ENCODE measurements at places on chromosomes 6 and 20. TPM values are rescaled to one million over a fixed set of nuclear protein-coding genes. Genes with fewer than 3 reads are reported as not detected.

DNA sequence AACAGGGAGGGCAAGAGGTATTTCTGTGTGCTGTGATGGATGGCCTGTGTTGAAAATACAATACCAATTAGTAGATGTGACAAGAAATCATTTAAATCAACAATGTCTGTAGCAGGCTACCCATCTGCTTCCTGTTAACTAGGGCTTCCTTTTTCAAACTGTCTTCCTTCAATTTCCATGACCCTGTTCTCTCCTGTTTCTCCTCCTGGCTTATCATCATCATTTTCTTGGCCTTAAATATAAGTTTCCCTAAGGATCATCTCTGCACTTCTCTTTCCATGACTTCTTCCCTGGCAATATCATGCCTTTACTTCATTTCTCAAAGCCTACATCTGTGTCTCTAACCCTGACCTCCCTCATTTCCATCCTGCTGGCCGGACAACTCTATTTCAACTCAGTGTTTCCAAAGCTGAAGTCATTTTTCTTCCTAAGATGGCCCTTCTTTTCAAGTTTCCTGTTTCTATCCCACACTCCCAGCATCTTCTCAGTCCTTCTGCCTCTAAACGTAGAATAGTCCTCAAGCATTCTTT is 18.2 kb downstream of the ZC2HC1B start:
- DNase-seq, result no peak

- DNase-seq, result no peak
Measured at GRCh38 chr6:6697620-6698019, 109.1 kb downstream of the LY86 start.

- DNase-seq, result peak; percentile 41
Measured at GRCh38 chr6:132520953-132521352, 8.0 kb upstream of the STX7 start.

GRCh38 chr6:138593124-138593877 is 94.0 kb upstream of the NHSL1 start:
- peak; percentile 84 for DNase-seq

GRCh38 chr6:125277838-125278237 is 23.9 kb downstream of the HDDC2 start:
- no peak for DNase-seq

DNA sequence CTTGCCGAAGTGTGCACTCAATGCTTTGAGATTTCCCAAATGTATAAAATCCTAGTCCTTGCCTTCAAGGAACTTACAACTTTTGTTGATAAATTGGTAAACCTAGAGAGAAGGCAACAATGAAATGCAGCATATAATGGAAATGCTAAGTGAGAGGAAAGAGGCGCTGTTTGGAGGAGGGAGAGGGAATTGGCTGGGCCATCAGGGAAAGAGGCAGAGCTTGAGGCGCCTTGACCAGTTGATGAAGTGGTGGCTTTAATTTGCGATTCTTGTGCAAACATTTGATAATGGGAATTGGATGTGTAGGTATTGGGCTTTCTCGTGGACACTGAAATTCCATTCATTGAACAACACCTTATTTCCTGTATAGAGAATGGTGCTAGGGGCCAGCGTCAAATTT is 1.9 kb upstream of the CDYL start:
- no peak for DNase-seq

- no peak for DNase-seq
Measured at GRCh38 chr6:152748843-152749242, 1.8 kb upstream of the VIP start.

- no peak for DNase-seq
Measured at GRCh38 chr6:113112086-113112485, 745.1 kb upstream of the MARCKS start.

GRCh38 chr6:155228546-155229166 is 35.2 kb upstream of the CLDN20 start:
- DNase-seq, result peak; percentile 39

DNA sequence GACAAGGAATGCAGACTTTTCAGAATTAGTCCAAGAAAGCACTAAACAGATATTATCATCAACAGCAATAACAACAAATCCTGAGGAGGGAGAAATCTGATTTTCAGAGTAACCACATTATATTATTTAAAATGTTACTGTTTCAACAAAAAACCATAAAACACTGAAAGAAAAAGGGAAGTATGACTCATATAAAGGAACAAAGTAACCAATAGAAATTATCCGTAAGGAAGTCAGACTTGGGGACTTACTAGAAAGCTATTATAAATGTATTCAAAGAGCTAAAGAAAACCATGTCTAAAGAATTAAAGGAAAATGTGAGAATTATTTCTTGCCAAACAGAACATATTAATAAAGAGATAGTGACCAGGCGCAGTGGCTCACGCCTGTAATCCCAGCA is 98.1 kb downstream of the MYLK4 start:
- DNase-seq, result no peak

GRCh38 chr6:82283771-82284410 is 36.3 kb upstream of the IBTK start:
- DNase-seq, result no peak

DNA sequence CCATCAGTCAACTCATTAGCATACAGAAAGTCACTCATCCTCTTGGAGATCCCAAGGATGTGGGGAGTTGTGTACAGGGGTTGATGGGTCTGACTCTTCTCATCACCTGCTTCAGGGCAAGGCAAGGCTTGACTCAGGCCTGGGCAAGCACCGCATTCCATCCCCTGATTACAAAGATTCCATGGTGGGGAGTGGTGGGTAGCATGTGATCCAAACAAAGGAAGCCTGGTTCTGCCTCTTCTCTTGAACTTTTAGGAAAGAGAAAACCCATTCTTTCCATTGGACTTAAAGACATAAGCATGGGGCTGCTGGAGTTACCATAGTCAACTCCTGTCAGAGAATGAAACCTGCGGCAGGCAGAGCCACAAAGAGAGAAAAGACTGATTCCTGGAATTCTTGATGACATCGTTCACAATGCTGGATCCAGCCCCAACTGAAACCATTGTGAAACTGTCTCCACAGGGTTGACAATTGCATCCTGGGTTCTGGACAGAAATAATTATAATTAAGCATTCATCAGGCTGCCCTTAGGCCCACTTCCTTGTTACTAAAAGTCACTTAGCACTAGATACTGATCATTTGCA is 235.8 kb upstream of the KCNG1 start:
- no peak for DNase-seq

GRCh38 chr20:41300886-41301285 is 16.6 kb downstream of the ZHX3 start:
- DNase-seq, result no peak

DNA sequence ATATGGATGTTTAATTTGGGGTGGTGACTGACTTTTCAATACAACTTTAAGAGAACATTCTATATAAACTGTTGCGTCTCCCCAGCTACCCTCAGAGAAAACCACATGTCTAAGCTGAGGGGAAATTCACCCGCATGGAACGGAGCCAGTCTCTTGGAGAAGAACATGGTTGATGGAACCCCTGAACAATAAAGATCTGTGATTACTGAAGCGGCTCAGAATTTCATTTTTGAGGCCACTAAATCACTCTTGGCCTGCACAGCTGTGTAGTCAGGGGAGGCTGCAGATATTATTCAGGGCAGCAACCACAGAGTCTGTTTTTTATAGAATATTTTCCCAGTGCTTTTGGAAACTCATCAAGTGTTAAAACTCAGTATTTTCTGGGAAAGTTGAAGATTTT is 73.8 kb downstream of the EYA4 start:
- DNase-seq, result peak; percentile 19

DNA sequence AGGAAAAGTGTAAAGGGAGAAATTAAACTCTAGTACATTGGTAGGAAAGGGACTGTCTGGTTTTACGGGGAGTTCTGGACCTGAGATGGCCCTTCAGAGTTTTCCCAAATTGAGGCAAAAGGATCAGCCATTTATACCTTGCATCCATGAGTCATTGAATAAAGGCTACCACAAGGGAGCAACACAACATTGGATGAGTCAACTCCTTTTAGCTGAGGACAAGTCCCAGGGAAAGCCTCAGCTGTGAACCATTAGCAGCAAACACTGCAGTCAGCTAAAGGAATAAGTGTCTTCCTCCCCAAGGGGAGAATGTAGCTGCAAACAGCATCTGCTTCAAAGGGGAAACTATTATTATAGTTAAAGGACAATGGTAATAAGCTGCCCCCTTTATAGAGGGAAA is 468.7 kb upstream of the ID4 start:
- no peak for DNase-seq

- DNase-seq, result no peak
Measured at GRCh38 chr6:56940463-56940862, 14.4 kb upstream of the BEND6 start.

DNA sequence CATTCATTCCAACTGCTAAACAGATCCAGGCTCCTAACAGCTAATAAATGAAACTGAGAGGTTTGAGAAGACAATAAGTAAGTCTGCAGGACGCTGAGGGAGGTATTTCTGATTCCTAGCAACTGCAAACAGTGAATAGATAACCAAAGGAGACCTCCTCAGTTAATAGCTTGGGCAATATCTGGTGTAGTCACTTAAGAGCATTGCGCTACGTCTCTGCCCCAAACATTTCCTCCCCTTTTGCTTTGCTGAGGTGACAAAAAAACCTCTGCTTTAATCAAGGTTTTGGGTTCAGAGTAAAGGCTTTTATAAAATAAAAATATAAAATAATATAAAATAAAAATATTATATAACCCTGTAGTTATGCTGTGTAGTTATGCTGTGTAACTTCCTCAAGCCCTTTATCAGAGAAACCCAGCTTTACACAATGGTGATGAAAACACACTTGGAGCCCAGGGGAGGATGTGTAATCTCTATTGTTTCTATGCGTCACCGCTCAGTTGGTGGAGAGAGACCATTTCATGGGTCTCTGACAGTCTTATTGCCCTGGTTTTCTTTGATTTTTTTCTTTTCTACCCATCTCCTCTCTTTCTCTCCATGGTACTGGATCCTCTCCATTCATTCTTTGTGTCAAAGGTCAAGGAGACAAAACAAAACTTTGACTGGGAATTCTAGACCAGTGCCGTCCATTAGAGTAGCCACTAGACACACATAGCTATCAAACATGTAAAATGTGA is 18.9 kb upstream of the CALHM5 start:
- no peak for DNase-seq

GRCh38 chr6:149840345-149841075 is 23.6 kb downstream of the LRP11 start:
- DNase-seq, result peak; percentile 96

DNA sequence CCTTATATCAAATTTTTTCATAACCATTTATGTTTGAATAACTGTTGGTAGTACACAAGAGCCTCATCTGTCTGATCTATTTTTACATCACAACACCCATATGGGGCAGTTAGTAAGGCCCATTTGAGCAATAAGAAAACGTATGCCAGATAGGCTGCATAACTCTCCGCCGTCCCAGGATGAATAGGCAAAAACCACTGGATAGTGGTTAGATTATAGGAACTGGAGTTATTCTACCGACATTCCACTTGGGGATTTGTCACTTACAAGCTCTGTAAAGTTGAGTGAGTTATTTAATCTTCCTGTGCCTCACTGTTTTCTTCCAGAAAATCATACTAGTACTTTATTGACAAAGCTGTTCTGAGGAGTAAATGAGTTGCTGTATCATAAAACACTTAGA is 881.9 kb downstream of the QKI start:
- no peak for DNase-seq

DNA sequence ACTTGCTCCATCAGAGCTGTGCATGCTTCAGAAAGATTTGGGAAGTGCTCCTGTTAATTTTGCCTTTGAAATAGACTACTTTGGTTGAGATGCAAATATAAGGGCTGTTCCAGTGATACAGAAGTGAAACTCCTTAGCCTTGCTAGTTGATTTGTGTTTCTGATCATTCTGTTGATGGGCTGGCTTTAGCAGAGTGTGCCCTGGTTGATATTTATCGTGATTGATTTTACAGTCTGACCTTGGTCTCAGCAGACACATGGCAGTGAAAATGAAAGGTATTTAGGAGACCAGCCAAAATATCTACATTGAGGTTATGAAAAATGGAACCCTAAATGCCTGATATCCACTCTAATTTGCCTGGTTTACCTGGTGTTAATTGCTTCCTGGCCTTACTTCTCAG is 122.1 kb upstream of the CEP162 start:
- DNase-seq, result no peak

GRCh38 chr6:25312034-25312620 is 33.0 kb downstream of the CARMIL1 start:
- DNase-seq, result no peak

- no peak for DNase-seq
Measured at GRCh38 chr20:11101243-11101642, 427.4 kb upstream of the JAG1 start.

DNA sequence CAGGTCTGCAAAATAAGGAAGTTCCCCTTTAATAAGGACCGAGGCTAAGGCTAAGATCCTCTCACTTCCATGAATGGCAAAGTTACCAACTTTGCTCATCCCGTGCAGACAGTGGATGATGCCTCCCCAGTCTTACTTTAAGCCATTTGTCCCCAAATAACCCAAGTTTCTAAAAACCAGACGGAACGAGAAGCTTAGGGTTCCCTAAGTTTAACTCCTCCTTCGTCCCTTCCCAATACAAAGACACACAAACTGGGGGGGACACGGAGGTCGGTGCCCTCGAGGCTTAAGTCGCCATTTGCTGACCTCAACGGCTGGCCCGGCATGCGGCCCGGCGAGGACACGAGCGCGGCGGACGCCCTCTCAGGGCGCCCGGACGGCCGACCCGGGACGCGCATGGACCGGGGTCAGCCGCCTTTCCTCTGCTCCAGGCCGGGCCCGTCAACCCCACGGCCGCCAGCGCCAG is 527 bp downstream of the FBXO30 start:
- DNase-seq, result peak; percentile 41

DNA sequence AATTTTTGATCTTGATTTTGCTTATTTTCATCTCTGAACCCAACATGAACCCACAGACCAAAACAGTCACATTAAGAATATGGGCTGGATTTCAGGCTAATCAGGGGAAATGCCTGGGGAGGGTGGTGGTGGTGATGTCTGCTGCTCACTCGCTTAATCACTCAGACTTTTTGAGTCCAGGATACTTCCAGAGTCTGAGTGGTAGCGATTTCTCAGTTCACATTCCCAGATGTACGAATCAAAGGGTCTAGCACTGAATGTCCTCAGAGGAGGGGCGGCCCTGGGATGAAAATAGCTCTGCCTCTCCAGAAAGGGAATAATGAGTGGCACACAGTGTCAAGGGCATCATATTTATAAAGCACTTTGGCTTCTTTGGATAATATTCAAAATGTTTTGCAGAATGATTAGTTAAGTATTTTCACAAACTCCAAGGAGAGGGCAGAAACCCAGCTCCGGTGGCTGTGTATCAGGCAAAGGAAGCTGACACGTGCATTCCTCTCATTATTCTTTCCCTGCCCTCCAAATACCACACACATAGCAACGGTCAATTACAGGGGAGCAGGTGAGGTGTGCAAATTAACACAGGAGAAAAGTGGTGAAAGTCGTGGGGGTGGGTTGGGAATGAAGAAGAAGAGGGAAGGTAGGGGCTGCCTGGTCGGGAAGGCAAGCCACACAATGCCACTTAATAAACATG is 345.2 kb upstream of the RSPO3 start:
- DNase-seq, result no peak

SNHG17 gene
- 38.6 TPM for total RNA-seq

TAAR2 gene
- not detected for total RNA-seq

RHAG gene
- total RNA-seq, result not detected

VSX1 gene
- not detected for total RNA-seq

PRDM13 gene
- total RNA-seq, result not detected

ZFAND3 gene
- total RNA-seq, result 31.0 TPM

MACROD2 gene
- 0.66 TPM for total RNA-seq

TBXT gene
- not detected for total RNA-seq

GRIK2 gene
- not detected for total RNA-seq

TMEM170B gene
- 6.9 TPM for total RNA-seq

LPA gene
- total RNA-seq, result not detected

CDS2 gene
- total RNA-seq, result 4.0 TPM

HUS1B gene
- 0.22 TPM for total RNA-seq

BEND3 gene
- 5.9 TPM for total RNA-seq
